ENCODE measurements at places on chromosomes 16 and 17.

DNA sequence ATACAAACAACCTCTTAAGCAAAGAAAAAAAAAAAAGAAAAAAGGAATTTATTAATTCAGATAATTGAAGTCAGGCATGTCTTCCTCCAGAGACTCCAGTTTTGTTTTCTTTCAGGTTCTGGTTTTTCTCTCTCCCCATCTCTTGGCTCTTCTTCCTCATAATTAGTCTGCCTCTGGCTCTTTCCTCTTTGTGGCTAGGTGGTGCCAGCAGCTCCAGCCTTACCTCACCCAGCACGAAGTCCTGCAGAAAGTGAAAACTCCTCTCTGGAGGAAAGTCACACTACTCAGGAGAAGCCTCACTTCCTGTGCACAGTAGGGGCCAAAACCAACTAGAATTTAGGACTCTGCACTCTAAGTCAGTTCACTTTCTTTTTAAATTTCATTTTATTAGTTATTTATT lies 10.3 kb upstream of the NFAT5 start:
- no peak for DNase-seq

GRCh38 chr16:84782846-84783245 lies 36.9 kb upstream of the CRISPLD2 start:
- no peak for DNase-seq

- no peak for DNase-seq
Measured at GRCh38 chr16:55888546-55888945, 13.4 kb upstream of the CES5A start.

- DNase-seq, result no peak
Measured at GRCh38 chr17:8341456-8341855, 1.8 kb downstream of the ODF4 start.

- DNase-seq, result no peak
Measured at GRCh38 chr17:31674305-31674704, 184.7 kb downstream of the COPRS start.

- DNase-seq, result no peak
Measured at GRCh38 chr16:5580772-5581171, 483.2 kb upstream of the EEF2KMT start.

GRCh38 chr16:82070656-82071369 lies 35.8 kb downstream of the HSD17B2 start:
- no peak for DNase-seq

DNA sequence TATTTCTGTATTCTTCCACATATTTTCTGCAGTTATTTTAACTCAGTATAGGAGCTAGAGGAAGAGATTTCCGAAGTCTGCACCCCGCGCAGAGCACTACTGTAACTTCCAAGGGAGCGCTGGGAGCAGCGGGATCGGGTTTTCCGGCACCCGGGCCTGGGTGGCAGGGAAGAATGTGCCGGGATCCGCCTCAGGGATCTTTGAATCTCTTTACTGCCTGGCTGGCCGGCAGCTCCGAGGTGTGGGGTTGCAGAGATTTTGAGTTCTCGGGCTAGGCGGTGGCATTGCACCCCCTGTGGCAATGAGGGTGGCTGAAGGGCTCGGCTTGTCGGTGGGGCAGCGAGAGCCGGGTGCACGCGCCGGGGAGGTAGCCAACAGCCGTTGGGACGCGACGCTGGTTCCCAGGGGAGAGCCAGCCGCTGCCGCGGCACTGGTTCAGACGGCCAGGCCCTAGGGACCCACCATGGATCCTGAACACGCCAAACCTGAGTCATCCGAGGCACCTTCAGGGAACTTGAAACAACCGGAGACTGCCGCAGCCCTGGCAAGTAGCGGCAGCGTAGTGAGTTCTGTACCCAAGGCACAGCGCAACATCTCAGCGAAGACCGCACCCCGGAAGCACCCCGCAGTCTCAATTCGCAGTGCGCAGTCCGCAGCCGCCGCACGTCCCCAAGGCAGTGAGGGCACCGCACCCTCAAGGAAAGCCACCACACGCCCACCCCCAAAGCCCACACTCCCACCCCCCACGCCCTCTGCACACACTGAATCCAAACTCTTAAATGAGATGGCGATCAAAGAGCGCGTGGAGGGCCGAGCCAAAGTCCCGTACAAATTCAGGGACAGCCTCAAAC lies at the start of gene CMTM1:
CMTM1 (plus strand) TSS at position 389 of the 851 bp plus-strand sequence; CDS start at position 464, 75 bp downstream.
- DNase-seq, result no peak

- no peak for DNase-seq
Measured at GRCh38 chr17:2694381-2695242, 17.0 kb downstream of the CLUH start.

DNA sequence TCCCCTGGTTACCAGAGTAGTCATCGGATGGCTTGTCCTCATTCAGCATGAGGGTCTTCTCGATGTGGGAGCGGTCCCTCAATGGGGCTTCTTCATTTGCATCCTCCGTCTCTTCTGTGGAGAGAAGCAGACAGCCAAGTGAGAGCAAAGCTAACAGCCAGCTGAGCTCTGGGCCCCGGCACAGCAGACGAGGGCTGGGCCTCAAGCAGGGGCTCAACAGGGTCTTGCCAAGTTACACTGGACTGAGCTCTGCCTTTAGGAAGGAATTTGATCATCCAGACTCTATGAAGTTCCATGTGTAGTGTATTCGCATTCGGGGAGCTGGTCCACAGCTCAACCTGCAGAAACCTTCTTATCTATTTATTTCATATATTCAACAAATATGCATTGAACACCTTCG lies 37.4 kb downstream of the SRL start:
- no peak for DNase-seq

GRCh38 chr17:66790501-66791061 lies 44.3 kb upstream of the CACNG5 start:
- DNase-seq, result no peak

GRCh38 chr16:50499254-50499653 lies 48.9 kb upstream of the NKD1 start:
- no peak for DNase-seq

DNA sequence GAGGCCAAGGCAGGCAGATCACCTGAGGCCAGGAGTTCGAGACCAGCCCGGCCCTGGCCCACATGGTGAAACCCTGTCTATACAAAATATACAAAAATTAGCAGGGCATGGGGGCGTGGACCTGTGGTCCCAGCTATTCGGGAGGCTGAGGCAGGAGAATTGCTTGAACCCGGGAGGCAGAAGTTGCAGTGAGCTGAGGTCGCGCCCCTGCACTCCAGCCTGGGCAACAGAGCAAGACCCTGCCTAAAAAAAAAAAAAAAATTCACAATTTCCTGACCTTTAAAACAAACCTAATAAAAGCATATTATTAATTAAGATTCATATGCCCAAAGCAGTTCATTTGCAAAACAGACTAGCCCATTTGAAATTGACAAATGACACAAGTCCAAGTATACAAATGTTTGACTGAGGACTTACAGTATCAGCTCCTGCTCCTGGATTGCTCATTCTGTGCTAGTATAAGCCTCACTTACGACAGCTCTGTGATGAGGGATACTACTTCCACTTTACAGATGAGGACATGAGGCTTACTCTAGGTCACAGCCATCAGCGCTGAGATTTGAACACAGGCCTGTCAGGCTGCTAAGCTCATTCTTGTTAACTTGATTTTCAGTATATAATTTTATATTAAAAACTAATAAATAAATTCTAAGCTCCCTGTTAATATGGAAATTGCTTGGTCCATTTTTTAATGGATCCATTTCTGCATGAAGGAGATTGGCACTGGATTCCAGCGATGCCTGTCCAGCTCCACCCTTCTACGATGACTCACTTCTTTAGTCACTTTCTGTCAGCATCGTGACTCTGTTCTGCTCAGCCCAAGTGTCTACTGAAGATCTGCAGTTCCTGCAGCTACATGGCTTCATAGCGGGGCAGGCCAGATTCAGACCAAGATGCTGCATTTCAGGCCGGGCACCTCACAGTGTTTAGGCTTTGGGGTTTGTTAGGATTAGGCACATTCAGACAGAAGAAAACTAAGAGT lies 88.2 kb downstream of the WDR59 start:
- no peak for DNase-seq

DNA sequence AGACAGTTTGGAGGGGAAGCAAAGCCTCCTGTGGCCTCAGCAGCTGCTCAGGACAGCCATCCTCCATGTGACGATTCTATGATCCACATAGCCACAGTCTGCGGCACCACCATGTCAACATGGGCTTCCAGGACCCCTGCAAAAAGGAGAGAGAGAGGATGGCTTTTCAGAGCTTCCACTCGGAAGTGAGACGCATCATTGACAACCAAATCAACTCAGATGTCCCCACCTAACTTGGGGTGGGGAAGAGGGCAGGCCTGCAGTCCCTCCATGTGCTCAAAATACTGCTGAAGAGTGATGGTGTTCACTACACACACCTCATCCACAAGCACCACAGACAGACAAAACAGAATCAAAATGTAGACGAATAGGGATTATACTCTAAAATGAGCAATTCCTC lies 5.9 kb upstream of the METTL16 start:
- no peak for DNase-seq

- DNase-seq, result no peak
Measured at GRCh38 chr16:67940446-67941089, 3.4 kb downstream of the LCAT start.

- DNase-seq, result peak; percentile 81
Measured at GRCh38 chr17:21252796-21253645, at the start of gene NATD1. Gene NATD1 (minus strand): TSS chr17:21253410. CDS start chr17:21253264, 146 bp downstream.

DNA sequence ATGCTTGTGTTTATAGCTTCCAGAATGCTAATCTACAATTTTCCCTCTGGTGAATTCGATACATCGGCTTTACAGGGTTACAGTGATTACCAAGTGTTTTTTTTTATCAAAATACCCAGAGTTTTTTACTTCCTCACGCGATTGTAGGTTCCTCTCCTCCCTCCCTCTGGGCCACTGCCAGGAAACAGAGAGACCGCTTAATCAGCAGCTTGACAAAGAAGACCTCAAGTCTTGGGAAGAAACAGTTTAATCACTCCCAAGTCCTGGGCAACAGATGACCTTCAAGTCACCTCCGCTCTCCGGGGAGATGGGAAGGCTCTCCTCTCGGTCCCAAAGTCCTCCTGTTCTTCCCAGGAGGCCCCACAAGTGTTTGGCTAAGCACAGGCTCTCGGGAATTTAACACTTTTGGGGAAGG lies 23.5 kb downstream of the SMTNL2 start:
- DNase-seq, result peak; percentile 90

Data from common myeloid progenitor, CD34-positive (primary cell).